ENCODE measurements at places on chromosomes 6 and 20.

DNA sequence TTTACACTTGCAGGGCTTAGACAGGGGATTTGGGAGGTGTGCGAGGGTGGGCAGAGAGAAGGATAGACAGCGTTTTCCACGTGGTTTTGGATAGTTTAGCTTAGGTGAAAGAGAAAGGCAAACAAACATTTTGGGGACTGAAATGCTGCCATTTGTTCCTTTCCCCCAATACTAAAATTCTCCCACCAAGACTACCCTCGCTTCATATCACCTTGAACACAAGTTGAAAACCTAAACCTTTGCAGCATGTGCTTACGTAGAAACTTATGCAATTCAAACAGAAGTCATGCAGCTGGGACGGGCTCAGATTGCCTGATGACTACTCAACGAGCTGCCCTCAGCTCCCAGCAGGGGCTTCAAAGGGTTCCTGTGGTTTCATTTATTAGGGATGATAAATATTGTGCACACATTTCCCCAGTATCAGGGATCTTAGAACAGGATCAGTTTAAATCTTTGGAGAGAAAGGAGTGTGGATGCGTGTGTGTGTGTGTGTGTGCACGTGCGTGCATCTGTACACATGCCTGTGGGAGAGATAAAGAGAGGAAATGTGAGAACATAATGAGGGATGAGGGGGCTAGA lies 77.3 kb downstream of the SLC22A23 start:
- DNase-seq: no peak

GRCh38 chr6:132390017-132390416 lies 11.3 kb downstream of the MOXD1 start:
- DNase-seq: no peak

- DNase-seq: no peak
Observed at GRCh38 chr6:45696738-45697137, 318.9 kb downstream of the CLIC5 start.

DNA sequence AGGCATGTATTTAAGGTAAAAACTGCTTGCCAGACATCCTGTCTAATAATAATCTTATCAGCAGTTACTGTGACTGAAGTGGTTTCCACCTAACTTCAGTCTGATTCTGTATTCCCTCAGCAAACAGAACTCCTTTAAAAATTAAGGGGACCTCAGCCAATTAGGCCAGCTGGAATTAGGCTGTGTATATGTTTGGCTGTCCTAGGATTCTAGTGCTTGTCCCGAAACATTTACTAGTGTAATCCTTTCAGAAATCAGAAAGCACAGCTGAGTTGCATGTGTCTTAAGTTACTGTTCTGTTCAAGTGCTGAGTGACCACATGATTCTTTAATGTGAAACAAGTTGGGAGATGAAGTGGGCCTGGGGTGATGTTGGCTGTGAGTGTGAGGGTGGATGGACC lies 120.9 kb upstream of the SUPT3H start:
- DNase-seq: no peak

GRCh38 chr6:154783229-154783628 lies 50.0 kb downstream of the SCAF8 start:
- no peak for DNase-seq
